ENCODE measurements at places on chromosomes 4 and X. TPM values are rescaled to one million over a fixed set of nuclear protein-coding genes. Genes with fewer than 3 reads are reported as not detected.

DNA sequence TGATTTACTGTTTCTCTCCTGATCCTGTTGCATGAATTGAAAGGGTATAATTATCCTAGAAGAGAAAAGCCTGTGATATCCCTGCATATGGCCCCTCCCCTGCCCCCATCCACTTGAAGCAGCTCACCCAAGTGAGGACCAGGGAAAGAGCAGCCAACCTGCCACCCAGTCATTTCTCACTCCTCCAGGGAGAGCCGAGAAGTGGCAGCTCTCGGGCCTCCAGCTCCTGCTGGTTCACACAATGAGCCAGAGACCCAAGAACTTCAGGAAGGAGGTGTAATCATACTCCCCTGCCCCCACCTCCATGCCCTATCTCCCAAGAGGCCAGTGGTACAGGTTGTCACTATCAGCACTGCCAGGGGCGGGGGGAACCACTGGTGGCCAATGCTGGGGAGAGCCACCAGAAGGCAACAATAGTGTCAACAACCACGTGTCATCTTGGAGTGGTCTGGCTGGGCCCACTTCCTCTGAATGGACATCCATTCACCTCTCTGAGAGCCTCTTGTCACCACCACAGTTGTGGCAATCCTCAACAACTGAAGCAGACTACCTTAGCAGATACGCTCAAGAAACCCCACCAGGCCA is 42.9 kb downstream of the APOO start:
- H3K27ac ChIP-seq: no peak overlapping the region
- no peaks in the 10 kb centered on the region for H3K4me1 ChIP-seq
- H3K27me3 ChIP-seq: no peaks in the 10 kb centered on the region

DNA sequence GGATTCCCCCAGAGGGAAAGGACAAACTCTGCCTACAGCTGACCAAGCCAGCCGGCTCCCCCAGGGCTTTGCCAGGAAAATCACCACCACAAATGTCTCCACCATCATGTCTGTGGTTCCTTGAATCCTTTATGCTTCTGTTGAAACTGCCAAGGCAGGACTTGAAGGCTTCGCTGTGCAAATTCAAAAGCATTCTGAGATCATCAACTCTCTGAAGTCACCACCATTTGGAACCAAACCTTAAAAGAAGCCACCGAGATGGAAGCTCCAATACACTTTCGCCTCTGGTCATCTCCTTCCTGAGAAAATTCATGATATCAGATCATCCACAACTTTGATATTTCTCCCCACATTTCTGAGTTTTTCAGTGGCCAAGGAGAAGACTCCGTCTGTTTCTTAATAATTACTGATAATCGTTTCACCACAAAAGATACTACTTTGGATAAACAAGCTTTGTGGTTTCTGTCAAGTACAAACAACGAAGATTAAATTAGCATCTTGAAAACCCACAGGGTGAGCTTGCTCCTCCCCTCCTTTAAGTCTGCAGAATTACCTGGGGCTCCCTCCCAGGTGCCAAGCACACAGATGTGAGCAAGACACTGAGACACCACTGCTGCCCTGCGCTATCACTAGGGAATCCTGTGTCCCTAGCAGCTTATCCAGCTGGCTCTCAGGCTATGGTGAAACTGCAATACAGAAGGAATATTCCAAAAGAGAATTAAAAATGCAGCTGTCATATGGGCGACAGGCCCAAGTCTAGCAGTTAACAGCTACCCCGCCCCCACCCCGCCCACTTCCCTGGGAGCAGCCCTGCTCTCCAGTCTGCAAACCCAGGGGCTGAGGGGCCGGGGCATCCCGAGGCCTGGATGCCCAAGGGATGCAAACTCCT is 125.0 kb upstream of the TBL1X start:
- H3K27me3 ChIP-seq: no peaks in the 10 kb centered on the region
- no peaks in the 10 kb centered on the region for H3K36me3 ChIP-seq
- DNase-seq: peak; percentile 34
- peaks cover 23% of the 10 kb centered on the region for H3K4me1 ChIP-seq
- no peak overlapping the region for H3K4me3 ChIP-seq

DNA sequence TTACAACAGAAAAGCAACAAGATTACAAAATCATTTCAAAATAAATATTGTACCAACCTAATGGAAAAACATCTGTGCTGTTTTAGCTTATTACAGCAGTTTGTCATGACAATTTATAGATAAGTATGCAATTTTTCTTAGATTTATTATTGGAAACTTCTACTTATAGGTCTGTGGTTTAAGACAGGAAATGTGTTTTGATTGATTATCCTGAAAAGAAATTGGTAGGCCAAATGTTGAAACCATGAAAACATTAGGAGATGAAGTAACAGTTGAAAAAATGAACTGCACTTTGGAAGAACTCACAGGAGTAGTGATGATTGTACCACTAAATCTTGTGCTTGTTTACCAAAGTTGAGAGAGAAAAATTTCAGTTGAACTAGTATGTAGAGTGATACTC is 162.2 kb upstream of the GIMD1 start:
- no peaks in the 10 kb centered on the region for H3K27me3 ChIP-seq
- H3K36me3 ChIP-seq: no peaks in the 10 kb centered on the region
- DNase-seq: no peak
- no peaks in the 10 kb centered on the region for H3K4me1 ChIP-seq
- no peak overlapping the region for H3K27ac ChIP-seq
- H3K4me3 ChIP-seq: no peak overlapping the region

Gene KIAA1210
- not detected for total RNA-seq

GRCh38 chr4:182015893-182016292 is 227.3 kb upstream of the TENM3 start:
- H3K27ac ChIP-seq: no peak overlapping the region
- H3K4me3 ChIP-seq: no peak overlapping the region
- DNase-seq: no peak
- no peaks in the 10 kb centered on the region for H3K4me1 ChIP-seq
- no peaks in the 10 kb centered on the region for H3K36me3 ChIP-seq

- no peaks in the 10 kb centered on the region for H3K36me3 ChIP-seq
- H3K4me3 ChIP-seq: no peak overlapping the region
- DNase-seq: peak; percentile 18
- no peaks in the 10 kb centered on the region for H3K4me1 ChIP-seq
Observed at GRCh38 chrX:69088171-69088938, 76.9 kb downstream of the PJA1 start.

- no peaks in the 10 kb centered on the region for H3K27me3 ChIP-seq
- H3K4me1 ChIP-seq: no peaks in the 10 kb centered on the region
- no peaks in the 10 kb centered on the region for H3K36me3 ChIP-seq
Observed at GRCh38 chr4:125045311-125045710, 269.4 kb upstream of the FAT4 start.

DNA sequence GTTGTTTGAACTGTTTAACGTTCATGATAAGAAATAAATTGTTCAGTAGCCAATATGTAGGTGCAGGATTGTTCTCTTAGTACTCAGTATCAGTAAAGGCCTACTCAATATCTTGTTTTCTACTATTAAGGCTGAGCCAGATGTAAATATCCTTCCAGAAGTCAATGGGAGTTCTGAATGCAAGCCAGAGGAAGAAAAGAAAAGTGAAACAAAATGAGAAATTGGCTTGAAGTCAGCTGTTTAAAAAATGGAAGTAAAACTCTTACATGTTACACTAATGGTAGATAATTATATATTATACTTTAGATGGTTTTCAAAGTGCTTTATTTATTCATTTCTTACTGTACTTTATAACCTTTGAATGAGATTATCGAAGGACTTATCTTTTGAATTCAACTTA is 1417.9 kb downstream of the ADGRL3 start:
- no peak overlapping the region for H3K27ac ChIP-seq
- H3K4me1 ChIP-seq: no peaks in the 10 kb centered on the region
- no peaks in the 10 kb centered on the region for H3K27me3 ChIP-seq
- no peaks in the 10 kb centered on the region for H3K36me3 ChIP-seq
- no peak for DNase-seq

GRCh38 chr4:7161721-7162214 is 30.6 kb upstream of the SORCS2 start:
- no peaks in the 10 kb centered on the region for H3K36me3 ChIP-seq
- DNase-seq: no peak

Gene C4orf36
- total RNA-seq: not detected

Gene TCEAL9
- 3.4 TPM for total RNA-seq

DNA sequence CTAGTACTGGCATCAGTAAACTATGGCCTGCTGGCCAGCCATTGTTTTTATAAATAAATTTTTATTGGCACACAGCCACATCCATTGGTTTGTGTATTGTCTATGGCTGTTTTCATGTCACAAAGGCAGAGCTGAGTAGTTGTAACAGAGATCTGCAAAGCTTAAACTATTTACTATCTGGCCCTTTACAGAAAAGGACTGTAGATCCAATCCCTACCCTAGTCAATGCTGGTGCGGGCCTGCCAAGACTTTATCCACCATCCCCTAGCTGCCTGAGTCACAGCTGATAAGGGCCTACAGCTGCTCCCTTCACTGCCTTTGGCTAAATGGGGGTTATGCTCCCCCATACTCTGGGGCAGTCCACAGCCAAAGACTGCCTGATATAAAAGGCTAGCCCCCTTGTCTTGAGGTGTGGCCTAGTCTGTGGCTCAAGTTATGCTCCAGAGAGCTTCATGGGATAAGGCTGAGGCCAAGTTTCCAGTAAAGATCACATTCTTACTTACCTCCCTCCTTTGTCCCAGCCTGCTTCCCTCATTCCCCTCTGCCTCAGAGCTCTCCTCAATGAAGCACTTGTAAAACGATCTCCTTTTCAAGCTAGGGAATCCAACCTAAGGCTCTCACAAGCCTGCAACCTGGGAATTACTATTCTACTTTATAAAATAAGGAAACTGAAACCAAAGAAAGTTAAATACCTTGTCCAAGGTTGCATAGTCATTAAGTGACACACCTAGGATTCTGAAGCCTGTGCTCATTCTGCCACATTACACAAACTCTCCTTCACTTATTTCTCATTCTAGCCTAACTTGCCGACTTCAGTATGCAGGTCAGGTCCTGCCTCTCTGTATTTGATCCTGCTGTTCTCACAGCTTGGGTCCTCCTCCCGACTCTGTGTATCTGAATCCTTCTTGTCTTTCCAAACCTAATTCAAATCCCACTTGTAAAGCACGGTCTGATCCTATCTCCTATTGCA is 20.7 kb downstream of the ACE2 start:
- no peaks in the 10 kb centered on the region for H3K4me1 ChIP-seq
- H3K4me3 ChIP-seq: no peak overlapping the region
- no peaks in the 10 kb centered on the region for H3K27me3 ChIP-seq
- no peaks in the 10 kb centered on the region for H3K36me3 ChIP-seq
- no peak overlapping the region for H3K27ac ChIP-seq

DNA sequence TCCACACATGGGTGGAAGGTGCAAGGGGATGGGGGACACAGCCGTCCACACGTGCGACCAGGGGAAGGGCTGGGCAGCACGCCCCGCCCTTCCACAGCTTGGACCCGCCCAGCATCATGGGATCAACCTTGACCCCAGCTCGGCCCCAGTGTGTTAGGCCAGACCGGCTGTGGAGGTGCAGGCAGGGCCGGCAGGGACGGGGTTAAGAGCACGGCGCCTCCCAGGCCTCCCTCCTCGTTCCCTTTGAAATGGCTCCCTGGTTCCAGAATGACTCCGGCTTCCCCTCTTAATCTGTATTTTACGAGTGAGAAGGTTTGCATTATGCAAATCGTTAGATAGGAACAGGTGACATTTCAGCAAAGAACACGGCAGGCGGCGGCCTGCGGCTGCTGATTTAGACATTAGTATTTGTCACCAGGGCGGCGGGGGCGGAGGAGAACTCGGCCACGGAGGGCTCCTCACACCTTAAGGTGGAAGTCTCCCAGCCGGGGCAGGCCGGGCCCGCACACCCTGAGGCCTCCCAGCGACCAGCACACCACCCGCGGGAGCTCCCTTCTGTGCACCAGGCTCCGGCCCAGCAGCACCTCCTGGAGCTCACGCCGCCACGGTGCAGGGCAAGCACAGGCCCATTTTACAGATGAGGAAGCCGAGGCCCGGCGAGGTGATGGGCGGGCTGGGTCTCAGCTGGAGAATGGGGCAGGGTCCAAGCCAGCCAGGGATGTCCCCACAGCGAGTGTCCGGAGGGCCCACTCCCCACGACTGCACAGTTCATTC is 116.1 kb downstream of the FAM53A start:
- no peak overlapping the region for H3K27ac ChIP-seq
- no peaks in the 10 kb centered on the region for H3K36me3 ChIP-seq
- no peaks in the 10 kb centered on the region for H3K4me1 ChIP-seq
- peaks cover 52% of the 10 kb centered on the region for H3K27me3 ChIP-seq

GRCh38 chr4:130530505-130530904 is 1434.6 kb downstream of the C4orf33 start:
- H3K27ac ChIP-seq: no peak overlapping the region
- no peak for DNase-seq
- H3K4me3 ChIP-seq: no peak overlapping the region
- H3K36me3 ChIP-seq: no peaks in the 10 kb centered on the region
- H3K4me1 ChIP-seq: no peaks in the 10 kb centered on the region
- no peaks in the 10 kb centered on the region for H3K27me3 ChIP-seq

DNA sequence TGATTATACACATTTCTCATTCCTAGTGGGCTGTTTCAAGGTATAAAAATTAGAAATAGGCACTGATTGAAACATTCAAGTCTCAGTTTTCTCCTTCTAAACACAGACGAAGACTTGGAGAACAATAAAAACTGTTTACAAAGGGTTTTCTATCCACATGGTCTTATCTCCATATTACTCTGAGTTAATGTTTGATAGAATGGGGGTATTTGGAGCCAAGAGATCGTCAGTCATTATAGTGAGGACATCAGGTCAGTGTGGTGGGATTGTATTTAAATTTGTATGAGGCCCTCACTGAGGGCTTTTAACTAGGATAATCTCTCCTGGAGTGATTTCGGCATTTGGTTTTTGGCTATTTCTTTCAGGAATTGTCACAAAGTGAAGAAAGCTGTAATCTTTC is 16.4 kb upstream of the DYNLT3 start:
- H3K4me3 ChIP-seq: no peak overlapping the region
- no peak overlapping the region for H3K27ac ChIP-seq

Gene ADH1C
- 3.2 TPM for total RNA-seq

GRCh38 chr4:42628740-42629139 is 28.2 kb downstream of the ATP8A1 start:
- peak overlapping the region; percentile 62 for H3K27ac ChIP-seq
- H3K36me3 ChIP-seq: no peaks in the 10 kb centered on the region
- peak; percentile 28 for DNase-seq
- no peaks in the 10 kb centered on the region for H3K27me3 ChIP-seq
- H3K4me3 ChIP-seq: no peak overlapping the region
- peaks cover 22% of the 10 kb centered on the region for H3K4me1 ChIP-seq

DNA sequence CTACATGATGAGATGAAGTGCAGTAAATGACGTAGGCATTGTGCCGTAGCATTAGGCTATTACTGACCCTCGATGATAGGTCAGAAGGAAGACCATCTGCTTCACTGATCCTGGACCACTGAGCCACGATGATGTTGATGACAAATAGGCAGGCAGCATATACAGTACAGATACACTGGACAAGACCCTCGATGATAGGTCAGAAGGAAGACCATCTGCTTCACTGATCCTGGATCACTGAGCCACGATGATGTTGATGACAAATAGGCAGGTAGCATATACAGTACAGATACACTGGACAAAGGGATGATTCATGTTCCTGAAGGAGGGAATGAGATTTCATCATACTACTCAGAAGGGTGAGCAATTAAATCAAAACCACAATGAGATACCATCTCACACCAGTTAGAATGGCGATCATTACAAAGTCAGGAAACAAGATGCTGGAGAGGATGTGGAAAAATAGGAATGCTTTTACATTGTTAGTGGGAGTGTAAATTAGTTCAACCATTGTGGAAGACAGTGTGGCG is 50.9 kb downstream of the BEND4 start:
- no peak overlapping the region for H3K27ac ChIP-seq
- H3K36me3 ChIP-seq: no peaks in the 10 kb centered on the region
- no peak for DNase-seq
- no peaks in the 10 kb centered on the region for H3K4me1 ChIP-seq
- no peak overlapping the region for H3K4me3 ChIP-seq

GRCh38 chrX:53089925-53090324 is 4.0 kb upstream of the KANTR start:
- no peaks in the 10 kb centered on the region for H3K27me3 ChIP-seq
- no peak for DNase-seq
- H3K27ac ChIP-seq: no peak overlapping the region
- H3K36me3 ChIP-seq: peaks cover 15% of the 10 kb centered on the region
- peaks cover 3% of the 10 kb centered on the region for H3K4me1 ChIP-seq
